Endodermal cell (in vitro differentiated cells): ENCODE measurements at places on chromosomes 4 and X. TPM values are rescaled to one million over a fixed set of nuclear protein-coding genes. Genes with fewer than 3 reads are reported as not detected.

The MAGEA2B gene
- total RNA-seq: not detected in 3 replicates

The FRMPD3 gene
- not detected in 3 replicates for total RNA-seq

DNA sequence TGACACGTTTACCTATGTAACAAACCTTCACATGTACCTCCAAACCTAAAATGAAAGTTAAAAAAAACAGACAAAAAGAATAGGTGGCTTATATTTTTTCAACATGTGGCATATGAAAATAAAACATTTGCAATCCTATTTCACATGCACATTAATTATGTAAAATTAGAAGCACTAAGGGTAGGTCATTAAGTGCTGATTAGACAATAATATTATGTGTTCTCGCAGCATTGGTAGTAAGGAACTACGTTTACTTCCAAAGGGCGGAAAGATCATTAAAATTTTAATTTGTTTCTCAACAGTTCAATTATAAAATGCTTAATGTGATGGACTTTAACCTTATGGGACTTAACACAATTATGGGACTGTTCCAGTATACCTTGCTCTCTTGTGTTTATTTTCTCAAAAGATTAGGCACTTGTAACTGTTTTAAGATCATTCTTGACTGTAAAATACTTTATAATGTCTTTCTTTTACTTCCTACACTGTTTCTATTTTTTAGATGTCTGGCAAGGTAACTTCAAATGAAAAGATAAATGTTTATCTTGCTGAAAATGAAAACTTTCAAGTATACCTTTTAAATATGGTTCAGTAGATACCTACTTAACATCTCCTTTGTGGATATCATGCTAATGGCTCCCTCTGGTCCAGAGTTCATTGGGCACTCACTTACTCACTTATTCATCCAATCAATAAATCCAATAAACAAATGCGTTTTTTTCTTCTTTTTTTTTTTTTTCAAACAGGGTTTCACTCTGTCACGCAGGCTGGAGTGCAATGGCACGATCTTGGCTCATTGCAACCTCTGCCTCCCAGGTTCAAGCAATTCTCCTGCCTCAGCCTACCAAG lies 202.0 kb downstream of the ARAP2 start:
- H3K27ac ChIP-seq: no peak overlapping the region
- H3K4me3 ChIP-seq: no peak overlapping the region
- H3K4me1 ChIP-seq: no peaks in the 10 kb centered on the region
- no peaks in the 10 kb centered on the region for H3K36me3 ChIP-seq

GRCh38 chr4:69910016-69910782 lies 20.7 kb upstream of the CSN1S1 start:
- DNase-seq: no peak
- no peak overlapping the region for H3K27ac ChIP-seq
- no peaks in the 10 kb centered on the region for H3K36me3 ChIP-seq
- H3K4me1 ChIP-seq: no peaks in the 10 kb centered on the region
- H3K4me3 ChIP-seq: no peak overlapping the region

DNA sequence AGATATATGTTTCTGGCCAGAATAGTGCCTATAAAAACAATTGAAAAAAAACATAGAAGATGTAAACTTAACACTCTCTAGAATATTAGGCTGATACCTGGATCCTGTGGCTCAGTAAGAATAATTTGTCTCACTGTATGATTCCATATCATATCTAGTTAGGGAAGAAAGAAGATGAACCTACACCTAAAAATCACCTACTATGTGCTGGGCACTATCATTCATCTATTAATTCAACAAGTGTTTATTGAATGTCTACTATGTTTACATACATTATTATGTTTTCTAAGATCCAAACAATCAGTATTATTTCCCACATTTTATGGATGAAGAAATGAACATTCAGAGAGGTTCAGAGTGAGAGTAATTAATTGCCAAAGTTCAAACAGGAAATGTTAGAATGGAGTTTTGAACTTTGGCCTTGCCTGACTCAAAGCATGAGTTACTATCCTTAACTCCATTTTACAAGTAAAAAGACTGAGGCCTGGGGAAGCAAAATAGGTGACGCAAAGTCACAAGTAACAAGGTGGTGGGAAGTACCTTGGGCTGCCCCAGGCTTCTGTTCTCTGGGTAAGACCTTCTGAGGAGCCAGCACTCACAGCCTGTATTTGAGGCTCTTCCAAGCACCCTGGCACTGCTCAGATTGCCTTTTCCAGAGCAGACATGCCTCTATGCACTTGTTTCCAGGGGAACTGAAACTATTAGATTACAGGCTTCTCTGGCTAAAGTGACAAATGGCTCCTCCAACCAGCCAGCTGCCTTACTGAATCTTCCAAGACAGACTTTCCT lies 111.1 kb upstream of the ACSL4 start:
- no peak overlapping the region for H3K4me3 ChIP-seq
- no peaks in the 10 kb centered on the region for H3K27me3 ChIP-seq
- no peaks in the 10 kb centered on the region for H3K36me3 ChIP-seq
- H3K4me1 ChIP-seq: no peaks in the 10 kb centered on the region
- DNase-seq: no peak

DNA sequence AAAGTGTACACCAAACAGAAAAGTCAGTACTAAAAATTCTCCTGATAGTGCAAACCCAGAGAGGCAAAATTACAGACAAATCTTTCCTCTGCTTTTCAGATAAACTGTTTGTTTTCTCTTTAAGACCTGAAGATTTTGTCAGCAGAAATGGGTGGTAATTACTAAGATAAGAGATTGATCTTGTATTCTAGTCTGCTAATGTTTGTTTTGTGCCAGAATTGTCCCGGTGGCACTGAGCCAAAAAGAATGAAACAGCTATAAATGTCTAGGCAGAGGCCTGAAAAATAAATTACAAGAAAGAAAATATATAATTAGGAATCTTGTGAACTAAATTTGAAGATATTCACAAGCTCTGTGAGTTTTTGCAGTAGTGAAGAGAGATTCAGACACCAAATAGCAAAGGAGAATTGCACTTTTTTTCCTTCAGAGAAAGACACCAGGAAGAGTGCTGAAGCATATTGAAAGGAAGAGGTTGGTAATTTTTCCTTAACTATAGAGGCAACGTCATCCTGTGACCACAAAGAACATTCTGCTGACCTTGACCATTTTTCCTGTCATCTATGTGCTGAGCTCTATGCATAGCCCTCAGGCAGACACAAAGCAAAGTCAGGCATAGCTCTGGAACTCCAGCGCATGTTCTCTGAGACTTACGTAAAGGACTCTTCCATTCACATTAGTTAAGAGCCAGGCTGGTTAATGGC lies 314.5 kb upstream of the RASGEF1B start:
- H3K27ac ChIP-seq: no peak overlapping the region
- no peak overlapping the region for H3K4me3 ChIP-seq
- no peaks in the 10 kb centered on the region for H3K36me3 ChIP-seq

GRCh38 chr4:90122355-90122748 lies 4.8 kb upstream of the CCSER1 start:
- H3K27me3 ChIP-seq: peaks cover 20% of the 10 kb centered on the region
- H3K36me3 ChIP-seq: no peaks in the 10 kb centered on the region
- H3K4me1 ChIP-seq: no peaks in the 10 kb centered on the region
- H3K4me3 ChIP-seq: no peak overlapping the region
